Kidney (tissue), 22 donors: ENCODE measurements at places on chromosomes 11 and 22.
A peak's percentile ranks its signal among the peaks of the same experiment; 100 is the strongest.

DNA sequence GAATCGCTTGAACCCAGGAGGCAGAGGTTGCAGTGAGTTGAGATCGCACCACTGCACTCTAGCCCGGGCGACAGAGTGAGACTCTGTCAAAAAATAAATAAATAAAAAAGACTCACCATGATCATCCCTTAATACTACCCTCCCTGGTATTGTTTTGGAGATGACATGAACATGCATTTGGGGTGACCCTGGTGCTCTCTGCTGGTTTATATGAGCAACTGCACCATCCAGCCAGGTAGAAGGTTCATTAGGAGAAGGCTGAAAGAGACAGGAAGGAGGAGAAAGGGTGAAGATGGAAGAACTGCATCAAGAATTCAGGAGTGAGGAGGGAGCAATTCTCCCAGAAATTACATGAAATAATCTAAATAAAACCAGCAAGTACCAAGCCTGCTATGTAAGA is 37.8 kb downstream of the SLC5A1 start:
- peak; percentile 20 for DNase-seq

- no peak for DNase-seq
These were observed 1089.3 kb downstream of the BRD1 start for GRCh38 chr22:48738204-48738980.

- no peak for DNase-seq
These were observed 4.0 kb downstream of the SLCO2B1 start for GRCh38 chr11:75154646-75155569.

- peak; percentile 34 for DNase-seq
These were observed 119.2 kb downstream of the KCNQ1OT1 start for GRCh38 chr11:2580571-2581001.

GRCh38 chr22:46028106-46028991 is 51.4 kb upstream of the WNT7B start:
- no peak for DNase-seq

GRCh38 chr11:125378083-125378482 is 118.0 kb downstream of the FEZ1 start:
- DNase-seq: no peak

DNA sequence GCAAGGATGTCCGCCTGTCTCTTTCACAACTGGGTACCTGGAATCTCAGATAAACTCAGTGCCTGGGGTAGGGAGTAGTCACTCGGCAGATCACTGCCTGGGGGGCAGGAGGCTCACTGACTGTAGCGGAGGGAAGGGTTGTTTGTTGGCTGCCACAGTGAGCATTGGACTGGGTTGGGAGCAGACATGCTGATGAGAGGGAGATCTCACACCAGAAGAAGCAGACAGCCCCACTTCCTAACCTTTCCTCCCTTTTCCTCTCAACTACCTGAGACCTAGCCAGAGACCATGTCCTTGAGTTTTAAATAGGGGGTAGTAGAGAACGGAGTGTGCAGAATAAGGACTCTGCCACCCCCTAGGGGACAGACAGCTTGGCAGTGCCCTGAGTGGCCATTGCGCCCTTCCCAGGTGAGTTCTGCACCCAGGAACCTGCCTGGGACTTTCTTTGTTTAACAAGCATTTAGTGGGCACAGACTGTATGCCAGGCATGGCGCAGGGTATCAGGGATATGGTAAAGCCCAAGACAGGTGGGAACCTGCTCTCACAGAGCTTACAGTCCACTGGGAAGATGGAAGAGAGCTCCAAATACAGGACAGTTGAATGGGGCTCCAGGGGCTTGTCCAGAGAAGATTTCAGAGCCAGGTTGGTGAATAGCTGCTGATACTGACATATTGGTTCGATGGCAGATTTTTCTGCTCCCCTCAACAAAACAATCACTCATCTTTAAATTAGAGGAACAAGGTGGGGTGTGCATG is 115.7 kb upstream of the NNMT start:
- no peak for DNase-seq

DNA sequence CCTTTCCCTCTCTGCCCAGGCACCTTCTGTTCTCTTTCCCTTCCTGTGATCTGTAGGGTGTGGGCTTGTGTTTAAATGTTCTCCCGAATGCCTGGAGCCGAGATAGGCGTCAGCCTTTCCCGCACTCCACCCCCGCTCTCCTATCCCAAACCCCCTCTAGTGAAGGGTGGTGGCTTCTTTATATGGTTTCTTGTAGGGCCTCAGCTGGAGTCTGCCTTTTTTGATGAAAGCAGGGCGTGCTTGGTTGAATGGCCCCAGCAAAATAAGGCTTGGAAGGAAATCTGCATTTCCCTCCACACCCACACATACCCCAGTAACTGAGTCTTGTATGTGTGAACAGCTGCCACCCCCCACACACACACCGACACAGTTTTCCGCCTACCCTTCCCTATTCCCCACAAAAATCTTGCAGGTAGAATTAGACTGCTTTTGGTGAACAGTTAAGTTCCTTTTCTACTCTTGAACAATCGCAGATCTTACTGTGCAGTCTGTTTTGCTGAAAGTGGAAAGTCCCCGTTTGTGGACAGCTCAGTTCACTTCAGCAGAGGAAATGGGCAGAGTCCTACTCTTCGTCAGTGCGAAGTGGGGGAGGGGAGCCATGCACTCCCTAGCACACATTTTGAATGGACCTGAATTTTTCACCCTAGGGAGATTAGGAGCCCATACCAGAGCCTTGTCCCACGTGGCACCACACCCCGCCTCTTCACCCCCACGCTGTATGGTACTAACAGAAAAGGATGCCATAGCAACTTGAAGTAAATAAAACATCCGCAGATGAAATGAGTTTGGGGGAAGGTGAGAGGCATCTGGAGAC is 25.5 kb upstream of the GRK2 start:
- peak; percentile 79 for DNase-seq

- peak; percentile 28 for DNase-seq
These were observed 51.0 kb upstream of the CARS1 start for GRCh38 chr11:3108183-3108721.

DNA sequence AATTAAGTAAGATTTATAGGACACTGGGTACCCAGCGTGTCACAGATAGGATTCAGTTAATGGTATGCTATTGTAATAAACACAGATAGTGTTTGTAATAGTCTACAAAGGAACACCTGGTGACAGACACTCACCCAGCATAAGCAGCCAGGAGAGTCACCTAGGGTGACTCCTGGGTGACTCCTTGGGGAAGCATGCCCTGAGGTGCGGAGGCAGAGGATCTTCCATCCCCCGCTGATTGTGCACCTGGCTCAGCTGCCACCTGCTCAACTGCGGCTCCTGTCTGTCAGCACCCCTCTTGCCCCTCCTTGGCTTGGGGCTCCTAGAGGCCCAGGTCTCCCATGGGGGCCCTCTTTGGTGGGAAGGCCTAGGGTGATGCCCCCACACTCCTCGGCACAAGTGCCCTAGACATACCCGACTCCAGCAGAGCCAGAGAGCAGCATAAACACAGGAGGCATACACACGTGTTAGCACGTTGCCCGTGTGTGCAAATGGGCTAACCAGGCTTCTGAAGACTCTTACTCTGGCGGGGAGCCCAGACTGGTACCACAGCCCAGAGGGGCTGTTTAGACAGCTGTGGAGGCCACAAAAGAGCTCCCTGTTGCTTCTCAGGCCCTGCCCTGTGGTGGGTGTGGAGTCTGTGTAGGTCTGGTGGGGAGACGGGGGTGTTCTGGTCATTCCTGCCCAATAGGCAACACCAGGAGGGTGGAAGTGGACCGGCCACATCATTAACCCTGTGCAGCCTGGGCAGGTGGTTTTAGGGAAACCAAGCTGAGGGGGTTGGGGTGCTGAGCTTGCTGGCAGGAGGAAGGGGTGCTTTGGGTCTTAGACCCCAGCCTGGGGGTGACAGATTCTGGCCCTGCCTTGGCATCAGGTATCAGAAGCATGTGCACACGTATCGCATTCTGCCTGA is 3.0 kb downstream of the INPPL1 start:
- no peak for DNase-seq
